ENCODE measurements at places on chromosomes 3 and 15. TPM values are rescaled to one million over a fixed set of nuclear protein-coding genes. Genes with fewer than 3 reads are reported as not detected.

GRCh38 chr15:100170291-100171210 lies 171.2 kb downstream of the ADAMTS17 start:
- DNase-seq: no peak

- DNase-seq: no peak
These were observed 32.1 kb upstream of the DENND4A start for GRCh38 chr15:65824031-65824743.

Gene UTS2B
- total RNA-seq: 0.65 TPM

- DNase-seq: no peak
These were observed 124.4 kb downstream of the PTPRG start for GRCh38 chr3:61685755-61686154.

DNA sequence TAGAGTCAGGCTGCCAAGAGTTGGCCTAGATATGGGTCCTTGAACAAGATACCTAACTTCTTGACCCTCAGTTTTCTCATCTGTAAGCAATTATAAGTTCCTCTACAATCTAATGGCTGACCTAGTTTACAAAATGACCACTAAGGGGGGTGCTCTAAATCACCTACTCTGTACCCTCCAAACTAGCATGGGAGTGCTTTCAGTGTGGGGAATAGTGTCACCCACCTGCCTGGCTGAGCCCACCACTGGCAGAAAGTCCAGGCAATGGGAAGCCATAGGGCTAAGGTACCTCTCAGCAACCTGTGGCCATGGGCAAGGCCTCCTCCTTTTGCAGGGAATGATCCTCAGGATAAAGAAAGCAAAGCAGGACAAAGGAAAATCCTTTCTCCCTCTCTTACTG lies 58.9 kb downstream of the COL6A5 start:
- DNase-seq: peak; percentile 70

- no peak for DNase-seq
These were observed 118.3 kb upstream of the NEO1 start for GRCh38 chr15:72933976-72934375.

Gene RASGRP1
- total RNA-seq: 0.91 TPM

GRCh38 chr3:177833332-177833731 lies 636.0 kb upstream of the TBL1XR1 start:
- DNase-seq: no peak

DNA sequence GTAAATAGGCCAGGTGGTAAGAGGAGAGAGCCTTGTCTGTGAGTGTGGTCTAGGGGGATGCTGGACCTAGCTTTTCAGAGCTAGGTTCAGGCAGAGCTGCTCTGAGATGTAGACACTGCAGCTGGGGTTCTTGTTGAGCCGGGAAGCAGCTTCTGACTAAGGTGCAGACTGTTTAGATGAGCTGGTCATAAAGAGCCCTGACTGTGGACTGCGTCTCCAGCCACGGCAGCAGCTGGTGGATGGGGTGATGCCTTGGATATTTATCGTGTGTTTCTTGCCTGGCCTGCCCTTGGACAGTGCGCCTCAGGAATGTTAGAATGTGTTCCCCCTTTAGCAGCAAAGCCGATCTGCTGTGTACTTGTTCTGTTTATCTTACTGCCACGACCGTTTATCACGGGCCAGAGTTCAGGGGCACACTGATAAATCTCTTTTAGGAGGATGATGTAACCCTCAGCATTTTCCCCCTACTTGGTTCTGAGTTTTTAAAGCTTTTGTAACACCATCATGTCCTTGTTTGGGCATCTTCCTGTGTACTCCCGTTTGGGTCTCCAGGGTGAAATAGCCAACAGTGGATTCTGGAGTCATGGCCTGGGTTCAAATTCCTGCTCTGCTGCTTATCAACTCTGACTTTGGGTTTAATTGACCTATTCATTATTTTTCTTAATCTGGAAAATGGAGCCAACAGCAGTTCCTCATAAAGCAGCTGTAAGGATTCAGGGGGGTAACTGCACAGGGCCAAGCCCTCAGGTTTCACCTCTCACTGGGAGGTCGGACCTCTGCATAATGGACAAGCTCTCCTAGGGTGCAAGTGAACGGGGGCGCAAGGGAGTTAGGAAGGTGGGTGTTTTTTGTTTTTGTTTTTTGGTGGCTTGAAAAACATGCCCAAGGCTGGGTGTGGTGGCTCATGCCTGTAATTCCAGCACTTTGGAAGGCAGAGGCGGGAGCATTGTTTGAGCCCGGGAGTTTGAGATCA lies 51.4 kb downstream of the FLNB start:
- no peak for DNase-seq

DNA sequence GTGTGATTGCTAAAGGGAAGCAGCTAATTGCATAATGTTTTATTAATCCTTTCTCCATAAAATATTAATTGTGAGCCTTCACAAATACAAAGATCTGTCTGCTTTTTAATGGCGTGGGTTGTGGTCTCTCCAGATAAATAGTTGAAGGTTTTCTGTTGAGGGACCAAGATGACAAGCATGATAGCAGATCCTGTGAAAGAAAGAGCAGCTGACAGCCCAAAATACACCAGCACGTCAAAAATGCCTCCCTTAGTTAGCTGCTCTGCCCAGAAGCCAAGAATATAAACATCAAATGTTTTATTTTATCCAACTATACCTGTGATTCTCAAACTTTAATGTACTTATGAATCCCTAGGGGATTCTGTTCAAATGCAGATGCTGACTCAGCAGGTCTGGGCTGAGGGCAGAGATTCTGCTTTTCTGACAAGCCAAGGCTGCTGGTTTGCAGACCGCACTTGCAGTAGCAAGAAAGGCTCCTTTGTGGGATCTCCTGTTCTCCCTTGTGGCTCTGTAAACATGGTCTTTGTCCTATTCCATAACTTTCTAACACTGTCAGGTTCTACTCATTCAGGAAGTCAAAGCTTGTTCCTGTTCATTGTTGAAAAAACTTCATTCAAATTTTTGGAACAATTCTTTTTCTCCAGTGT lies 119.1 kb upstream of the SLC25A36 start:
- no peak for DNase-seq

DNA sequence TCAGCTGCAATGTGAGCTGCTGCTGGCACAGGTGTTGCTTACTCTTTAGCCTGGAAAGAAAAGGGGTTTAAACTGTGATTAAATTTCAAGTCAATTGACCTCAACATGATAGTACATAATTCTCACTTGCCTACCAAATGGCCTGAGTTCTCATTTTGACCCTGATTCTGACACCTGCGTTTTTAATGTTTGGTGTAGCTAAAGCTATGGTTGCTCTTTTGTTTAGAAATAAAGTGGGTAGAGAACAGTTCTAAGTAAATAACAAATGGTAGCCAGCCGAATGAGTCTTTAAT lies 100.8 kb upstream of the SOX2 start:
- DNase-seq: no peak

GRCh38 chr3:6165951-6166350 lies 695.0 kb upstream of the GRM7 start:
- no peak for DNase-seq

- DNase-seq: no peak
These were observed 70.7 kb downstream of the MAP2K5 start for GRCh38 chr15:67613211-67613610.

Gene SERF2
- 874 TPM for total RNA-seq
